Fibroblast of mammary gland (primary cell): ENCODE measurements at places on chromosomes 11 and 22.

- peak; percentile 61 for DNase-seq
Measured at GRCh38 chr11:94774345-94774744, 6.2 kb downstream of the AMOTL1 start.

DNA sequence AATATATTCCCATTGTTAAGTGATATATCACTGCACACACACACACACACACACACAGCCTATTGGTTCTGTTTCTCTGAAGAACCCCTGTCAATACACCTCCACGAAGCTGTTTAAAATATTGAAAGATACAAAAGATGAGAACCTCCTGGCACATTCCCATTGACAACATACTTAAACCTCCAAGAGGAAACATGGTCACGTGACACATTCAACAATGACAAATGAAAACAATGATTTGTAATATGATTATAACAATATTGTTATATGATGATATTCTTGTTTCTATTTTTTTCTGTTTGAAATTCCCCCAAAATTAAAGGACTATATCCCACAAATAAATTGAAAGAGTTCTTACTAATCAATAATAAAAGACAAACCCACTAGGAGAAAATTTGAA, 1344.9 kb downstream of the BRD1 start:
- no peak for DNase-seq

DNA sequence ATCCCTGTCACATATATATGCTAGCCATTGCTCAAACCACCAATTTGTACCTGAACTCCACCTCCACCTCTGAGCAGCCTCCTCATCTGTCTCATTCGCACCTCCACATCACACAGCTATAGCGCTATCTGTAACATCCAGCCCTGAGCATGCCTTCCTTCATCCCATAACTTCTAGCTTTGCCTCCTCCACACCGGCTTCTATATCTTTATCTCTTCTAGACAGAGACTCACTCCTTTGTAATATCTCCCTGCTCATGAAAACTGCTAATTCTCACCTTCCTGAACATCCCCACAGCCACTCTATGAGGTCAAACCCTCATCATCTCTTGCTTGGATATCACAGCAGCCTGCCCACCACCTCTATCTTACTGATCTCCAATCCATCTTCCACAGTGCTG, 5.9 kb downstream of the SIAE start:
- DNase-seq, result no peak

DNA sequence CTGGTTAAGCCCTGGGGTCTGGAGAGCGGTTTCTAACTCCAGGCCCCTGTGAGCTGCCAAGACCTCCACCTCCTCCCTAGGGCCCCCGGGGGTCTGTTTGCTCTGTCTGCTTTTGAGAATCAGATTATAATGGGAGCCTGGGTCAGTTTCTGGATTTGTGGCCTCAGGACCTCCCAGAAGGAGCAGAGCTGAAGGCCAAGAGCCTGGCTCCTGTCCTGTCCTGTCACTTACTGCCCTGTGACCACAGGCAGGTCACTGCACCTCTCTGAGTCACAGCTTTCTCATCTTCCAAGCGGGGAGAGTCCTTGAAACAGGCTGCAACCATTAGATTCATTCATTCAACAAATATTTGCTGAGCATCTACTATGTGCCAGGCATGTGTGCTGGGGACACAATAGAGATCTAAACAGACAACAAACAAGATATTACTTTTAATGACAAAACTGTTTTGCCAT, 87.3 kb upstream of the FGF3 start:
- DNase-seq, result no peak

- DNase-seq, result peak; percentile 7
Measured at GRCh38 chr22:30921108-30921507, 47.5 kb downstream of the MORC2 start.

DNA sequence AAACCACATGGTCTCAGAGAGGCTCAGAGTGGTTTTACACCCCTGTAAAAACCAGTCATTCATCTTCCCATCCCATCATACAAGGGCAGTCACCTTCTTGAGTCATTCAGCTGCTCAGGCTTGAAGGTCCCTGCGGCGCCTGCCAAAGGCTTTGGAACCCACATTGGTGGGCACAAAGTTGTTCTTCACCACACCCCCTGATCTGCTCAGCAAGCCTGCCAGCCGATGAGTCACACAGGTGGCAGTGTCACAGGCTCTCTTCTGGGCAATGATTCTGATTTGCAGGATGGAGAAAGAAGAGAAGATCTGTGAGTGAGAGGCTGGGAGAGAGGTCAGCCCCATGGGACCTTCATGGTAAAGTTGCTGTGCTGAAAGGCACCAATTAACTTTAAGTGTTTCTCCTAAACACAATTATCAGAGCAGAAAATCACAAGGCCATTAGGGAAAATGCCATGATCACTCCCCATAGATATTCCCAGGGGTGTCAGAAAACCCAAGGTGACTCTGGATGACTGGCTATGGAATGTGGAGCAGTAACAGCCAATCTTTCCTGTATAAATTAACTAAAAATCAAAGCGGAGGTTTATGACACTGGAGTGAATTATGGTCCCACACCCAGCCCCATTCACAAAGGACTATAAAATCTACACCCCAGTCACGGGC, 4.4 kb downstream of the CALCA start:
- no peak for DNase-seq

DNA sequence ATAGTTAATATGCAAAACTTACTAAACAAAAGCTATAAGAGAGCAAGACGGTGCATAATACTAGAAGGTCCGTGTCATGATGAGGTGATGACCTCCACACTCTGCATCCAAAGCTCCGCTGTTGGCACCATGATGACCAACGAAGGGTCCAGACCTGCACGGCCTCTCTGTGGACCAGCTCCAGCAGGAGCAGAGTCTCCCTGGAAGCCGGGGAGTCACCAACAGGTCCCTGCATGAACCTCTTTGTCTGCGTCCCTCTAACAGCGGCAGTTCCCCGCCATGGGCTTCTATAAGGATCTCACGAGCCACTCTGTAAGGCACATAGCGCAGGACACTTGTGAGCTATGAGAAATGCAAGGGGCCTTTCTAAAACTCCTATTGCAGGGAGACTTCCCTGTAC, 517.3 kb downstream of the BRD1 start:
- DNase-seq, result no peak
